ENCODE measurements at places on chromosomes 5 and 9.

DNA sequence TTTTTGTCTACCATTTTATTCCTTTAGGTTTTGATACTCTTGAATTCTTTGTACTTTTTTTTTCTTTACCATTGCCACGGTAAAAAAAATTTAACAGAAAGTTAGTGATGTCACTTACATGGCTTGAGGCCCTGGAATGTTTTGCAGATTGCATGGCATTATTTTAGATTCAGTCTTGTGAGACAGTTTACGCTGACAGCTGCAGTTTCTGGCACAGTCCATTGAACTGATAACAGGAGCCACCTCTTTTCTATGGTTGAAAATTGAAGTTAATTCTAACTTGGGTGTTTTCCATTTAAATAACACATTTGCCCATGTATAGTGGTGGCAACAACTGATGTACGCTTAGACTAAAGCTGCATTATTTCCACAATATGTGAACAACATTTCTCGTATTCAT lies 1028.5 kb downstream of the CDH18 start:
- peak; percentile 15 for DNase-seq

DNA sequence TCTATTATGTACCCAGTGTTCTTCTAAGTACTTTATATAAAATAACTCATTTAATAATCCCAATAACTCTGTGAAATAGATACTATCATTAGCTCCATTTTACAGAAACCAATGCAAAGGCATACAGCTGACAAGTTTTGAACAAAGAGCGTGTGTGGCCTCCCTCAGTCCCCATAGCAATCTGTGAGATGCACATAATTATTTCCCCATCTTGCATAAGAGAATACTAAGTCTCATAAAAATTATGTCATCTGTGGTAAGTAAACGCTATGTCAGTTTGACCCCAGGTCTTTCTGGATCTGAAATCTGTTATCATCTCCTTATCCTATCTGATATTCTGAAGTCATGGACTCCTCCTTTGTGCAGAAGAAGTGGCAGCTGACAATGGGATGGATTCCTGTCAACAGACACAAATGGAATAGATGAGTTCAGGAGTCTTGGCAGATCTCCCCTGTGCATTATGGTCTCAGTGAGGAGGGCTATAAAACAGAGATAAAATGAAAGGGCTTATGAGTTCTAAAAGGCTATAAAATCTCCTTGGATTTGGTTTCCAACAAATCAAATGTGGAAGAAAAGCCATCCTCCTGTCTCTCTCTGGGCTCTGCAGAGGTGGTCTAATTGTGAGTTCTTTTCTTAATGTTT lies 162.5 kb upstream of the TLE4 start:
- no peak for DNase-seq

- DNase-seq, result no peak
Observed at GRCh38 chr5:11449217-11449616, 455.0 kb downstream of the CTNND2 start.

DNA sequence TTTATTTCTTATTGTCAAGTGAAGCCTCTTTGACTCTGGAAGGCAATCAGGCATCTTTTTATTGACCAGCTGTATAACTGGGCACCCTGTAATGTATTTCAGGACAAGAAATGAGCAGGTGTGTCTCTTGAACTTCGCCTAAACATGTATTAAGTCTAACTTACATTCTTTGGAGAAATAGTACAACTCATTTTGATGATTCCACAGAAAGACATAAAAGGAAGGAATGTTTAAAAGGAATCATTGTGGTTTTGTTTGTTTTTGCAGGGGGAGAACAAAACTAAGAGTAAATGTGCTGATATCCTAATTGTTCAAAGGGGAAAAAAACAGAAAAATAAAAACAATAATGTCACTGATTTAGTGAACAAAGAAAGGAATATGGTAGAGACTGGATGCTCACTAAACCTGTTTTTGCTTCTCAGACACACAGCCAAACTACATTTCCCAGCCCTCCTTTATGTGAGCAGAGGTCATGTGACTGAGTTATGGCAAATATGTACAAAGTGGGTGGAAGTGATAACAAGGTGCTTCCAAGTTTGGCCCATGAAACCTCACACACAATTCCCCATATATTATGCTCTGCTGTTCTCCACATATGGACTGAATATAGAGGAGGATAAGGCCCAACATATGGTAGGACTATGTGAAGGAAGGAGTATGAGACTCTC lies 150.6 kb upstream of the ACOT12 start:
- DNase-seq, result no peak

GRCh38 chr5:141514330-141515133 lies 25.7 kb downstream of the PCDHGC5 start:
- DNase-seq, result no peak

GRCh38 chr5:81995407-81995806 lies 23.6 kb downstream of the ATG10 start:
- no peak for DNase-seq

DNA sequence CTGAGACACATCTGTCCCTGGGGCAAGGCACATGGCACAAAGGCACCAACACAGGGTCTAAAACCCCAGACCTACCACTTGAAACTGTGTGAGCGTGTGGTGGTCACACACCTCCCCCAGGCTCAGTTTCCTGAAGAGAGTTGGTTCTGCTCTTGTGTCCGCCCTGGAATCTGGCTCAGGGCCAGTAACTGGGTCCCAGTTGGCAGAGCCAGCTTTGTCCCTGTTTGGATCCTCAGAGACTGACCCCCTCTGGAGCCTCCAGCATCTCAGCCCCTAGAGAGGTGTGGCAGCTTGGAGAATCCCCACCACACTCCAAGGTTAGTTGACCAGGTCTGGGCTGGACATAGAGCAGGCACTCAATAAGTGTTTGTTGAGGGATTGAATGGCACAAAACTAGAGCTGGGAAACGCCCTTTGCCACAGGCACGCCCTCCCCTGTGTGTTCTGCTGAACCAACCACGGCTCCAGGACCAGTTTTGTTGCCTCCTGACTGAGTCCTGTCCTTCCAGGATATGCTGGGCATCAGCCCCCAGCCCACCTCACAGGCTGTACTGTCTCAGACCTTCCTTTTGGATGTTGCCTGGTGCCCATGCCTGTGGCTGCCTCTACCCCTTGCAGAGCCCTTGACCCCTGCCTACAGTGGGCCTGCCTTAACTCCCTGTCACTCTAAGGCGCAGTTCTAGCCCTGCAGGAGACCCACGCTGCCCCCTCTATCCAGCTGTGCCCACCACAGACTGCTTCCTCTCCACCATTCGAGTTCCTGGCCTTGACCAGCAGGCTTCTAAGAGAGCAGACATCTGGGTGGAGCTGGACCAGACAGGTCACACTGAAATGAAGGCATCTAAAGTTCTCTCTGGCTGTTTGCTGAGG lies 3.8 kb upstream of the PDLIM4 start:
- DNase-seq, result no peak

DNA sequence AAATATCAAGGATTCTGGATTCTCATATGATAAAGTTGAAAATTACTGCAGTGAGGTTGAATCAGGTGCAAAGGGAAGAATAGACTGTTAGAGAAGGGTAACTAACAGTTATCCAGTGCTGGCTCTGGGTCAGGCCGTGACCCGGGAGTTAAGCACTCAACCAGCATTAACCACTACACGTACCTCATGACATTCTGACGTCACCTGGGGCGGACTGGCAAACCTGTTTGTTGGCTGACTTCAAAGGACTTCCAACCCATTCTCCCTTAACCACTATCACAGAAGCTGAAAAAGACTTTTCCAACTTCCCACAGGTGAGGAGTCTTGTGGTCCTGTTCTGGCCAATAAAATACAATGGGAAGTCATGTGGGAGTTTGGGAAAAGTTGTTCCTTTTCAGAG lies 268.9 kb downstream of the ENC1 start:
- DNase-seq, result no peak

DNA sequence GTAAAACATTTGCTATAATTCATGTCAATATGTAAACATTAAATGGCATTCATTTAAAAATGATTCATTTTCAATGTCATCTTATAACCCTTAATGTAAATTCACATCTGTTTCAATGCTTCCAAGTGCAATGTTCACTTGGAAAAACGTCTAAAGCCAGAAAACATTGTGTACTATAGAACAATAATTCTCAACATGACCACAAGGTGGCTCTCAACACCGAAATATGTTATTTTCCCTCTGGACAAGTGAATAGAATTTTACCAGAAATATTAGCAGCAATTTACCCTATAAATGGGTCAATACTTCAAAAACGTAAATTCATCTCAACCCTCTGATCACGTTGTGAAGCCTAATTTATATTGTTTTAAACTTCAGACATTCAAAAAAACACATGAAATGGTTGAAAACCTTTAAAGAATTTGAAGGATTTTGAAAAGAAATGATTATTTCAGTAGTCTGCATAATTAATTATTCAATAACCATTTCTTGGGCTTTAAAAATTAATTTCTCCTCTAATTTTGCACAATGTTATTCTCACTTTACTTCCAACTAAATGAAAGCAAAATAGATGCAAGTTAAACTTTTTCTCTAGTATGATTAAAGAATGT lies 11.0 kb downstream of the CDH10 start:
- peak; percentile 58 for DNase-seq

- no peak for DNase-seq
Observed at GRCh38 chr5:171158581-171158980, 150.5 kb upstream of the TLX3 start.

- DNase-seq, result no peak
Observed at GRCh38 chr9:108997112-108997511, 16.2 kb downstream of the CTNNAL1 start.

DNA sequence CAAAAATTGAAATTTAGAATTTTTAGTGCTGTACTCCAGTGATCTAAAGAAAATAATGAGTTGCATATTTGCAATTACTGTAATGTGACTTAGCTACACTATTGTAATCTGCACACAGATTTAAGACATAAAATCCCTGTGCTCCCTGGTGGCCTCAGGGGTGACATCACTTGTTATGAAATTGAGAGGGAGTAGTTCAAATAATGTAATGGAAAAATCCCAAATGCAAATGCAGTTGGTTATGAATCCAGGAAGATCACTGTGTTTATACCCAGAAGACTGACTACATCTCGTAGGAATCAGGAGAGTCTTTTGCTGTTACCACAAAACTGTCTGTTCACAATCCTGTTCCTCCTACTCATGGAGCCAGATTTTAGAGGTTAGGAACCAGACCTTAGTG lies 178.7 kb upstream of the FBXL17 start:
- DNase-seq, result peak; percentile 84

GRCh38 chr5:118994595-118994994 lies 6.2 kb upstream of the DTWD2 start:
- DNase-seq, result no peak

DNA sequence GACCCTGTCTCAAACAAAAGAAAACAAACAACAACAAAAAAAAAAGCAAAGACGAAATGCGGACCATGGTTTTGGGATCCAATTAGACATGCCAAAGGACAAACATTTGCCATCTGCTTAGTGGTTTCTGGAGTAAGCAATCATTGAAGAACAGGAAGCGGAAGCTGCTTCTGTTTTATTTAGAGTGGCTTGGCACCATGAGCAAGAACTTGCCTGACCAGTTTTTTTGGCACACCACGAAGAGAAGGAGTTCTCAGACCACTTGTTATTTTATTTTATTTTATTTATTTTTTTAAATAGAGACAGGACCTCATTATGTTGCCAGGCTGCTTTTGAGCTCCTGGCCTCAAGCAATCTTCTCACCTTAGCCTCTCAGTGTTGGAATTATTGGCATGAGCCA lies 17.0 kb downstream of the BTF3 start:
- no peak for DNase-seq

DNA sequence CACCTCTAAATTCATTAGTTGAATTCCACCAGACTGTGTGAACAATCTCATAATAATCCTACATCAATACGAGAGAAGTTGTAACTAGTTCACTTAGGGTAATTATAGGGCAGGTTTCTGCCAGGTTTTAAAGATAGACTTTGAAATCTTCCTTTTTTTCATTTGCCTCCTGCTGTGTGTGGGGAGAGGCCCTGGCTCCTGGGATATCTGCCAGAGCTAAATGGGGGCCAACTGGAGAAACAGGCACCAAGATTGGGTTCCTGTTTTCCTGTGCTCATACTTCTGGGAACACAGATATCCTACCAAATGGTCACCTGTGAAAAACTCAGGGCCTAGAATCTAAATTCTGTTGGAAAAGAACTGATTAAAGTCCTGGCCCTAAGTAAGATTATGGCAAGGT lies 42.3 kb downstream of the SH3RF2 start:
- no peak for DNase-seq

GRCh38 chr5:98606961-98607360 lies 166.5 kb upstream of the RGMB start:
- DNase-seq, result no peak

- DNase-seq, result peak; percentile 89
Observed at GRCh38 chr9:128127568-128127989, at the start of gene PTGES2. PTGES2 (minus strand) TSS chr9:128127729; CDS start chr9:128127717, 12 bp downstream.

GRCh38 chr5:160837749-160838593 lies 14.0 kb downstream of the ATP10B start:
- peak; percentile 7 for DNase-seq

- DNase-seq, result no peak
Observed at GRCh38 chr5:177349362-177349647, 2.2 kb downstream of the LMAN2 start.

DNA sequence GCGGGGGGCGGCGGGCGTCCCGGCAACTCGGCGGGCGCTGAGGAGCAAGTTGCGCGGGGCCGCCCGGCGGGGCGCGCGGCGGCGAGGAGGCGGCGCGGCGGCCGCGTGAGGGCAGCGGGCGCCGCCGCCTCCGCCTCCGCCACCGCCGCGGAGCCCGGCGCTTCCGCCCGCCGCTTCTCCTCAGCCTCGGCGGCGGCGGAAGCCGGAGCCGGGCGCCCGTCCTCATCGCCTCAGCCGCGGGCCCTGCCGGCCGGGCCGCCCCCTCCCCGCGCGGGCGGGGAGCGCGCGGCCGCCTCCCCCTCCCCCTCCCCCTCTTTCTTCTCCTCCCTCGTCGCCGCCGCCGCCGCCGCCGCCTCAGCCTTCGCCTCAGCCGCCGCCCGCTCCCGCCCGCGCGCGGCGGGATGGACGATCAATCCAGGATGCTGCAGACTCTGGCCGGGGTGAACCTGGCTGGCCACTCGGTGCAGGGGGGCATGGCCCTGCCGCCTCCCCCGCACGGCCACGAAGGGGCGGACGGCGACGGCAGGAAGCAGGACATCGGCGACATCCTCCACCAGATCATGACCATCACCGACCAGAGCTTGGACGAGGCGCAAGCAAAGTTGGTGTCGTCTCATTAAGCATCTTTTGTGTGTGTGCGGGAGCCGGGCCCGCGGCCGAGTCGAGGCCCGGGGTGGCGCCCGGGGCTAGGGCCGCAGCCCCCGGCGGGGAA lies at the start of gene PBX3:
TSS of gene PBX3 (plus strand) at position 321 of the 712 bp plus-strand sequence.
- DNase-seq, result peak; percentile 69

GRCh38 chr5:178130576-178131445 lies at the start of gene RMND5B:
RMND5B (plus strand) TSS chr5:178131014; CDS start chr5:178138120, 7,106 bp downstream.
- peak; percentile 89 for DNase-seq

GRCh38 chr5:32908641-32909040 lies 197.5 kb downstream of the NPR3 start:
- no peak for DNase-seq

Measured in muscle of back (tissue), 13 donors.